IMR-90 (cell line): ENCODE measurements at places on chromosomes 3 and 15. TPM values are rescaled to one million over a fixed set of nuclear protein-coding genes. Genes with fewer than 3 reads are reported as not detected.

- H3K27ac ChIP-seq, result no peak overlapping the region
- H3K27me3 ChIP-seq, result no peaks in the 10 kb centered on the region
- H3K36me3 ChIP-seq, result no peaks in the 10 kb centered on the region
- DNase-seq, result no peak
Measured at GRCh38 chr3:156664011-156664830, 10.2 kb upstream of the TIPARP start.

GRCh38 chr3:148856384-148856783, 8.7 kb upstream of the CPA3 start:
- H3K36me3 ChIP-seq, result no peaks in the 10 kb centered on the region
- H3K27me3 ChIP-seq, result peaks cover 5% of the 10 kb centered on the region
- H3K4me1 ChIP-seq, result no peaks in the 10 kb centered on the region
- no peak for DNase-seq
- H3K4me3 ChIP-seq, result no peak overlapping the region

- H3K27me3 ChIP-seq, result no peaks in the 10 kb centered on the region
- no peaks in the 10 kb centered on the region for H3K36me3 ChIP-seq
- H3K4me1 ChIP-seq, result no peaks in the 10 kb centered on the region
- H3K4me3 ChIP-seq, result no peak overlapping the region
- H3K27ac ChIP-seq, result no peak overlapping the region
Measured at GRCh38 chr3:56459719-56460118, 8.5 kb downstream of the ERC2 start.

GRCh38 chr15:58258501-58259292, 120.5 kb downstream of the AQP9 start:
- peaks cover 5% of the 10 kb centered on the region for H3K4me1 ChIP-seq
- no peak overlapping the region for H3K27ac ChIP-seq
- H3K36me3 ChIP-seq, result no peaks in the 10 kb centered on the region
- H3K27me3 ChIP-seq, result peaks cover 3% of the 10 kb centered on the region

GRCh38 chr3:10666621-10667020, 149.4 kb upstream of the SLC6A11 start:
- DNase-seq, result no peak
- peaks cover 3% of the 10 kb centered on the region; the same call in 1 of the 2 replicates for H3K27me3 ChIP-seq
- no peak overlapping the region for H3K27ac ChIP-seq
- no peak overlapping the region for H3K4me3 ChIP-seq
- H3K36me3 ChIP-seq, result no peaks in the 10 kb centered on the region

DNA sequence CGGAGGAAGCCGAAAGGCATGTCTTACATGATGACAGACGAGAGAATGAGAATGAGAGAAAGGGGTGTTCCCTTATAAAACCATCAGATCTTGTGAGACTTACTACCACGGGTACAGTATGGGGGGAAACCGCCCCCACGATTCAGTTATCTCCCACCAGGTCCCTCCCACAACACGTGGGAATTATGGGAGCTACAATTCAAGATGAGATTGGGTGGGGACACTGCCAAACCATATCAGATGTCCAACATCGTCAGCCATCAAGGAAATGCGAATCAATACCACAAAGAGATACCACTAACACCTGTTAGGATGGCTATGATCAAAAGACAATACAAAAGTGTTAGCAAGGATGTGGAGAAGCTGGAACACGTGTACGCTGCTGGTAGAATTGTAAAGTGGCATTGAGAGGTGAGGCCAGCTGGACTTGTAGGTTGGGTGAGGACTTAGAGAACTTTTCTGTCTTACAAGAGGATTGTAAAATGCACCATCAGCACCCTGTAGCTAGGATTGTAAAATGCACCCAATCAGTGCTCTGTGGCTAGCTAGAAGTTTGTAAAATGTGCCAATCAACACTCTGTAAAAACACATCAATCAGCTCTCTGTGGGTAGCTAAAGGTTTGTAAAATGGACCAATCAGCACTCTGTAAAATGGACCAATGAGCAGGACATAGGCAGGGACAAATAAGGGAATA, 37.5 kb downstream of the VGLL4 start:
- H3K4me3 ChIP-seq, result no peak overlapping the region
- H3K36me3 ChIP-seq, result peaks cover 12% of the 10 kb centered on the region
- H3K4me1 ChIP-seq, result peaks cover 41% of the 10 kb centered on the region
- H3K27me3 ChIP-seq, result no peaks in the 10 kb centered on the region
- peak overlapping the region; percentile 34; the same call in 1 of the 2 replicates for H3K27ac ChIP-seq

GRCh38 chr3:182058488-182058887, 346.8 kb downstream of the SOX2 start:
- no peak for DNase-seq
- H3K27me3 ChIP-seq, result no peaks in the 10 kb centered on the region
- H3K4me3 ChIP-seq, result no peak overlapping the region
- no peak overlapping the region for H3K27ac ChIP-seq
- H3K36me3 ChIP-seq, result no peaks in the 10 kb centered on the region
- no peaks in the 10 kb centered on the region for H3K4me1 ChIP-seq

- H3K4me1 ChIP-seq, result peaks cover 9% of the 10 kb centered on the region
- H3K36me3 ChIP-seq, result no peaks in the 10 kb centered on the region
- no peaks in the 10 kb centered on the region for H3K27me3 ChIP-seq
- DNase-seq, result no peak
Measured at GRCh38 chr3:9955611-9956352, 3.6 kb upstream of the PRRT3 start.

- H3K4me3 ChIP-seq, result no peak overlapping the region
- H3K27me3 ChIP-seq, result no peaks in the 10 kb centered on the region
- H3K4me1 ChIP-seq, result 0 out of 2 replicates have a peak, but pooled peaks cover 1% of the 10 kb centered on the region
- no peak for DNase-seq
- peaks cover 6% of the 10 kb centered on the region for H3K36me3 ChIP-seq
Measured at GRCh38 chr3:171680726-171681411, 129.4 kb downstream of the PLD1 start.

GRCh38 chr3:128079823-128080222, 27.6 kb downstream of the SEC61A1 start:
- peaks cover 3% of the 10 kb centered on the region; the same call in 1 of the 2 replicates for H3K36me3 ChIP-seq
- H3K4me1 ChIP-seq, result peaks cover 38% of the 10 kb centered on the region
- H3K27ac ChIP-seq, result peak overlapping the region; percentile 59; the same call in 1 of the 2 replicates
- H3K4me3 ChIP-seq, result no peak overlapping the region
- no peaks in the 10 kb centered on the region for H3K27me3 ChIP-seq

DNA sequence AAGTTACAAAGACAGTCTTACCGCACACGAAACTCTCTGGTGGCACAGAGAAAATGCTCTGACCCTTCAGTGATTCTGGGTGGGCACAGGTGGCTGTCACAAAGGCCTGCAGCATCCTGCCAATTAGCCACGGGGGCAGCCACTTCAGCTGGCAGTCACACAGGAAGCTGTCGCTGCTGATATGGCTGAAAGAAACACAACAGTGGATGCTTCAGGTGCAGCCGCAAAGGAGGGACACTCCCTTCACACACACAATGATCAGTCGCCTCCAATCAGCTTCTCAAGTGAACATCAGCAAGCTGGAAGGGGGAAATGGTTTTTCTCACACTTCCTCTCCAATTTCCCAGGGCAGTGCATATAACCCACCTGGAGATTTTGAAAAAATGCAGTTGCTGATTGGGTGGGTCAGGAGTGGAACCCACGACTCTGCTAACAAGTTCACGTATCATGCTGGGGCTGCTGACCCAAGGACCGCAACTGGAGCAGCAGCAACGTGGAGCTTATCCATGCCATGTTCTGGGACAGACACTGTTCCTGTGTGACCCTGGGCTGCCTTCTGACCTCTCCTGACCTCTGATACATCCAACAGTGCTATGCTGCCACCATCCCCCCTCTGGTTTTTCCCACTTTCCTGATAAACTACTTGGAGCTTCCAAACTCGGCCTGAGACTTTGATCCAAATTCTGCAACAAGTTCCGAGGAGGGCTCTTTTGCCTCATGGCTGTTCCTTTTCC, 106.6 kb downstream of the LRIG1 start:
- H3K4me1 ChIP-seq, result peaks cover 13% of the 10 kb centered on the region
- DNase-seq, result no peak

GRCh38 chr3:31307131-31307785, 225.5 kb upstream of the STT3B start:
- H3K4me1 ChIP-seq, result no peaks in the 10 kb centered on the region
- H3K27me3 ChIP-seq, result peaks cover 3% of the 10 kb centered on the region; the same call in 1 of the 2 replicates
- no peak overlapping the region for H3K4me3 ChIP-seq
- H3K36me3 ChIP-seq, result no peaks in the 10 kb centered on the region
- no peak for DNase-seq

GRCh38 chr15:85906640-85907039, 111.9 kb upstream of the KLHL25 start:
- H3K4me3 ChIP-seq, result no peak overlapping the region
- H3K27ac ChIP-seq, result no peak overlapping the region
- H3K36me3 ChIP-seq, result no peaks in the 10 kb centered on the region

Gene ZKSCAN7
- total RNA-seq, result 4.7 TPM in 2 replicates

Gene RPL4
- total RNA-seq, result 6,510 and 13,244 TPM in 2 replicates

Gene NEK11
- 1.6 and 1.9 TPM in 2 replicates for total RNA-seq

Gene NECTIN3
- 155 and 182 TPM in 2 replicates for total RNA-seq

Gene KLHL6
- total RNA-seq, result not detected in 2 replicates

Gene LMAN1L
- total RNA-seq, result not detected in 2 replicates
